Umbilical cord (tissue), 2 donors: ENCODE measurements at places on chromosomes 1 and 21. TPM values are rescaled to one million over a fixed set of nuclear protein-coding genes. Genes with fewer than 3 reads are reported as not detected.

The RBM11 gene
- total RNA-seq: not detected

The KRTAP27-1 gene
- not detected for total RNA-seq

The CCDC185 gene
- total RNA-seq: not detected

The SELL gene
- total RNA-seq: 3.1 TPM

The NFIA gene
- total RNA-seq: 23.6 TPM

The IL12RB2 gene
- total RNA-seq: 9.4 TPM

The FCGR1A gene
- total RNA-seq: 23.8 TPM

The VHLL gene
- 6.0 TPM for total RNA-seq

The WNT9A gene
- 8.7 TPM for total RNA-seq

The SLC16A4 gene
- total RNA-seq: 14.4 TPM

DNA sequence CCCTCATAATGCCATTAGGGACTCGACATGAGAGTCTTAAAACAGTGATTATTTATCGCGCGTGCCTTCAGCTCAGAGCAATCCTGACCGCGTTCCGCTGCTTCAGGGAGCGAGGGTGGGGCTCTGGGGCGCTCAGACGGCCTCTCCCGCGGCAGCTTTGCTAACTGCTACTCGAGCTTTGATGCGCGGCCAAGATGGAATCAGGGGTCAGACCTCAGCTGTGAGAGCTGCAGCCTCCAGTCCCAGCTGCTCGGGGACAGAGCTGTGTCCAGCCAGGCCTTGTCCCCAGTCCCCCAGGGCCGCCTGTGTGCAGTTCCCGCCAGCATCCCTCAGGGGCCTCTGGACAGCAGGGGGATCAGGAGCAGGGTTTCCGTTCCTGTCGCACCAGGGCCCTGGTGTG lies 104.6 kb upstream of the TTC34 start:
- peak; percentile 70 for DNase-seq

GRCh38 chr1:119815361-119815760 lies 4.1 kb upstream of the REG4 start:
- DNase-seq: no peak

DNA sequence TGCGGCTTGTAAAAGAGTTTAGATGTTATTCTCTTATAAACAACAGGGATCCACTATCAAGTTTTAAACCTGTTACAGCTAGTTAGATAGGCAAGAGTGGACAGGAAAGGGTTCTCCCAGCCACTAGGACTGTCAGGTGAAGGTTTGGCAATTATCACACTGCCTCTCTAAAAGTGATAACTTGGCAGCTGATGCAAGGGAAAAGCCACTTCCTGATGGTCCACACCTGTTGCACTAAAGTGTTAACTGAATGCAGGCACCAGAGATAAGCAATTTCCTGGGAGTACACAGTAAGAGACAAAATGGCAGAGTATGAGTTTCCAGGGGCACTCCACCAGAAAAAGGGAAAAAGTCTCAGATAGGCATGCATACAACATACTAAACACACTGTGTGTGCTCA lies 99.4 kb downstream of the VAV3 start:
- DNase-seq: no peak

GRCh38 chr1:6287029-6287428 lies 26.1 kb upstream of the GPR153 start:
- DNase-seq: no peak

DNA sequence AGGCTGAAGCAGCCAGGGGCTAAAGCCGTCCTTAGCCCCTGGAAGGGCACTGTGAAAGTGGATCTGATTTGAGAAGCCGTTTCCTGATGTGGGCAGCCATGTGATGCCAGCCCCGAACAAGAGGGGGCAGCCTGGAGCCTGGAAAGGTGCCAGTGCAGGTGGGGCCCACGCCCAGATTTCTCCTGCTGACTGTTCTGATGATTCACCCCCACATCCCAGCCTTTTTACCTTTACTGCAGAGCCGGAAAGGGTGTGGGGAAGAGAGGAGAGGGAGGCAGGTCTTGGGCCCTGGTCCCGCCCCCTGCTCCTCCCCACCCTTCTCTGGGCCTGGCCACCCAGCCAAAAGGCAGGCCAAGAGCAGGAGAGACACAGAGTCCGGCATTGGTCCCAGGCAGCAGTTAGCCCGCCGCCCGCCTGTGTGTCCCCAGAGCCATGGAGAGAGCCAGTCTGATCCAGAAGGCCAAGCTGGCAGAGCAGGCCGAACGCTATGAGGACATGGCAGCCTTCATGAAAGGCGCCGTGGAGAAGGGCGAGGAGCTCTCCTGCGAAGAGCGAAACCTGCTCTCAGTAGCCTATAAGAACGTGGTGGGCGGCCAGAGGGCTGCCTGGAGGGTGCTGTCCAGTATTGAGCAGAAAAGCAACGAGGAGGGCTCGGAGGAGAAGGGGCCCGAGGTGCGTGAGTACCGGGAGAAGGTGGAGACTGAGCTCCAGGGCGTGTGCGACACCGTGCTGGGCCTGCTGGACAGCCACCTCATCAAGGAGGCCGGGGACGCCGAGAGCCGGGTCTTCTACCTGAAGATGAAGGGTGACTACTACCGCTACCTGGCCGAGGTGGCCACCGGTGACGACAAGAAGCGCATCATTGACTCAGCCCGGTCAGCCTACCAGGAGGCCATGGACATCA lies at the start of gene SFN:
SFN (plus strand) TSS at position 369 of the 904 bp plus-strand sequence; CDS start at position 433, 64 bp downstream.
- DNase-seq: peak; percentile 74

GRCh38 chr1:50098591-50099021 lies 10.1 kb upstream of the ELAVL4 start:
- no peak for DNase-seq

DNA sequence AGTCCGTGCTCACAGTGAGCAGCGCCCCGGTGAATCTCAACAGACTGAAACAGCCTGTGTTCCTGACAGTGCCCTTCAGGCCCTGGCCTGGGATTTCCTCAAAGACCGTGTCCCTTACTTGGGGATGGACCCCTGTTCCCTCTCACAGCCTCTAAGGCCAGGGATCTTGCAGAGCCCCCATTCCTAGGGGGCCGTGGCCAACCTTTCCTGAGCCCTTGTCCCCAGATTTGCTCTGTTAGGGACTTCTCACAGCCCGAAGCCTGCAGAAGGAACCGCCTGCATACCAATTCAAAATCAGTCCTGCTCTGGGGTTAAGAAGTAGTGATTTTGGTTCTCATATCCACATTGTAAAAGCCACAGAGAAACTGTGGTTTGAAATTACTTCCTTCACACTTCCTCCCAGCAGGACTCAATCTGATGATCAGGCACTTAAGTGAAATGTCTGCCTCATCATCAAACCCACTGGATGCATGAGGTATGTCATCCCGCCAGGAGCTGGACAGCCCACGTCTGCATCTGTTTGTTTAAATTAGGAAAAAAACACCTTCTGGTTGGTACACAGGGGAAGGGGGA lies 14.9 kb downstream of the ABCA4 start:
- peak; percentile 30 for DNase-seq
